ENCODE measurements at places on chromosomes 3 and 15.

DNA sequence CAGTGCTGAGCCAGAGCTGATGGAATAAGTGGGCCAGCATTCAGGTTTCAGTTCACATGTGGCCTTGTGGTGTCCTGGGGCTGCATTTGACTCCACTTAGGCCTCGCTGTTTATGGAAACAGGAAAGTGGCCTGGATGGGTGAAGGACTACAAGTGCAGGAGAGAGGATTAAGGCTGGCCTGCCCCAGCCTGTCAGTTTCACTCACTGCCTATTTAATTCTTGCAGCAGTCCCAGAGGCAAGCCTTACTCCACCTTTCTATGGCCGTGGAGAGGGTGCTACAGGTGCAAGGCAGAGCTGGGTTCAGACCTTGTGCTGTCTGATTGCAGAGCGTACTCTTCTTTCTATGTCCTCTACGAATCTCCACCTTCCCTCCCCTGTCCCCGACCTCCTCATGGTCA is 37.7 kb downstream of the ABHD17C start:
- DNase-seq, result no peak

DNA sequence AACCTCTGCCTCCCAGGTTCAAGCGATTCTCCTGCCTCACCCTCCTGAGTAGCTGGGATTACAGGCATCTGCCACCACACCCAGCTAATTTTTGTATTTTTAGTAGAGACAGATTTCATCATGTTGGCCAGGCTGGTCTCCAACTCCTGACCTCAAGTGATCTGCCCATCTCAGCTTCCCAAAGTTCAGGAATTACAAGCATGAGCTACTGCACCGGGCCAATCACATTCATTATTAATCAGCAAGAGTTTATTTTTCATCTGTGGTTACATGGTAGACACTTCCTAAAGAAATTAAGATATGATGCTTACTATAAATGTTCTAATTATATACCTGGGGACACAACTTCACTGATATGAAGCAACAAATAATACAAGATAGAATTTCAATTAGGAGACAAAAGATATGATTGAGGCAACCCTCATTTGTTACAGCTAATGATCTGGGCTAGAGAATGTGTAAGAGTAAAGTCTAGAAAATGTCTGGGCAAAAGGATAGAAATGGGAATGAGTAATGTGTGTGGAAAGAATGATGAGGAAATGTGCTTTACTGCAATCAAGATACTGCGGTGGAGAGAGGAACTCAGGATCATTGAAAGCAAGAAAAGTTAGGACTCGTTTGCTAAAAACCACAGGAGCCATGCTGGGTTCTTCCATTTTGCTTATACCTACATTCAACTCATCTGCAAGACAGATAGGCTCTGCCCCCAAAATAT is 366.8 kb downstream of the ZIC1 start:
- DNase-seq, result no peak

DNA sequence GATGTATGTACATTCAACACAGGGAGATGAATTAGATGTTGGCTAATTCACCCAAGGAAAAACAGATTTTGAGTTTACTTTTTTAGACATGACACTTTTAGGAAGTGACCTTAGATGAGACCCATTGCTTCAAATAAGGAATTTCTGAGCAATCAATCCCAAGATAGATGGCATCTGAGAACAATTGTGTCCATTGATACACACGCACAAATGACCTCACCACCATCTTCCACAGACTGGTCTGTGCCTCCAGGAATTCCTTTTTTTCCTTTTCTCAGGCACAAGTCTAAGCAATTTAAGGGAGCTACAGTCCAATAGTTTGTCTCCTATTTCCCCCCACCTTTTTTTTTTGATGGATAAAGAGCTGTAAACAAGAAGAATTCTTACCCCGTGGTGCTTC is 265.3 kb downstream of the TBL1XR1 start:
- DNase-seq, result no peak

DNA sequence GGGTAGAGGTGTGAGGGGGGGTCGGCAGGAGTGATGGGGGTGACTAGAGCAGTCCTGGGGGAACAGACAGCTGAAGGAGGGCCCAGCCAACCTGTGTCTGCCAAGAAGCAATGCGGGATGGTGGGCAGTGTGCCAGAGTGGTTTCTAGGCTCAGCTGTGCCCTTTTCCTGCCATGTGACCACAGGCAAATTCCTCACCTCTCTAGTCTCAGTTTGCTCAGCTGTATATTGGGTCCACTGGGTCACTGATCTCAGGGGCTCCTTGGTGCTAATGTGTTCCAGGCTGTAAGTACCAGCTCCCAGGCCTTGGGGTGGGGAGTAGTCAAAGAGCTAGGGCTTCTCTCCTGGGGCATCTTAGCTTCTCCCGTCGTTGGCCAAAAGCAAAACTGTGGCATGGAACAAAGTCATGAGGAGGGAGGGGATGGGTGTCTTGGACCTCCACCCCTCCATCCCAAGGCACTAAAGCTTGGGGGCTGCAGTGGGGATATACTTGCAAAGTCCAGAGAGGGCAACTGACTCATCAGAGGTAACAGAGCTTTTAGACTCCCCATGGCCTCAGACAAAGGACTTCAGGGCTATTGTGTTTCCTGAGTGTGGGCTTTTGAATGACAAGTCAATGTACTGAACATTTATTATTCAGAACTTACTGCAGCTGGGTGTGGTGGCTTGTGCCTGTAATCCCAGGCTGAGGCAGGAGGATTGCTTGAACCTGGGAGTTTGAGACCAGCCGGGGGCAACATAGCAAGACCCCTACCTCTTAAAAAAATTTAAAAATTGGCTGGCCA is 20.9 kb downstream of the SMAD6 start:
- no peak for DNase-seq

GRCh38 chr3:9416139-9416780 is 18.8 kb downstream of the SETD5 start:
- DNase-seq, result no peak

DNA sequence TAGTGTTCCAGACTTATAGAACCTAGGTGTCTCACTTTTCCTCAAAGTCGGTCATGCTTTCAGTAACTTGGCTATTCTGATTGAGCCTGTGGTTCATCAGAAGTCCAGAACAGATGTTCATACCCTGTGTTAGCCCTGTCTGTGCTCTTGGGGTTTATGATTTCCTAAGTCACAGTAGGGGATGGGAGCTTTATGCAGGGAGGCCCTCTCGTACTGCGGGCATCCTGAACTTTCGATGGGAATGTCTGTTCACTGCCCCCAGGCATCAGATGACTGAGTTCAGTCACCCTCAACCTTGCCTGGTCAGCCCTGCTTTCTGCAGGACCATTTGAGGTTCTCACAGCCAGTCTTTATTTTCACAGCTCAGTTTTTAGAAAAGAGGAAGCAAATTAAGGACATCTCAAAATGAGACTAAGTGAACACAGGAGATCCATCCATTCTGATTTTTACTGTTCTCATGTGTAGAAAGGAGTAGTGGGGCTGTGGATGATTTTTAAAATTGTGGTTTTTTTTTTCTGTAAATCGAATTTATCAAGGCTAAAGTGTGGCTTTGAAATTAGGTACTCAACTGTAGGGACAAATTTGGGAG is 71.3 kb downstream of the CMTM8 start:
- DNase-seq, result no peak

DNA sequence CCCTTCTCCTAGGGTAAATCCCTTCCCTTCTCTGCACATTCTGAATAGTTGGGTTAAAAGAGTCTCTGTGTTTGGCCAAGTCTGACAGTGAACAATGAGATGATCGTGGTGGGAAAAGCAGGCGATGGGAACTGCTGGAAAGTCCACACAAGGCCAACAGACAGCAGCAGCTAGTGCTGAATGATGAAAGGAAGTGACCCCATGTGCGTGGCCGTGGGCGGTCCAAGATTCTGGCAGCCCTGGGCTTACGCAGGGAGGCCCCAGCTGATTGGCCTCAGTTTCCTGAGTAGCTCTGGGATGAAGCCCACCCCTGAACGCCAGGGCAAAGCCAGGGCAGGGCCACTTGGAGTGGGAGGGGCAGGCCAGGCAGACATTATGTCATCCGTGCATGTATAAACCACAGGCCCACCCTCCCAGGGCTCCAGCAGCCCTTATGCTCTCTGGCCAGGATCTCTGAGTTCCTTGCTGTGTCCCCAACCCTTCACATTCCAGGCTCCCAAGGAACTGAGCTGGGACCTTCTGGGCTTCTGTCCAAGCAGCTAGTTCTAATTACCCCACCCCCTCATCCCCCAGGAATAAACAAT is 57.8 kb downstream of the CDC25A start:
- no peak for DNase-seq

GRCh38 chr3:45647148-45647619 is 42.0 kb upstream of the SACM1L start:
- DNase-seq, result no peak

DNA sequence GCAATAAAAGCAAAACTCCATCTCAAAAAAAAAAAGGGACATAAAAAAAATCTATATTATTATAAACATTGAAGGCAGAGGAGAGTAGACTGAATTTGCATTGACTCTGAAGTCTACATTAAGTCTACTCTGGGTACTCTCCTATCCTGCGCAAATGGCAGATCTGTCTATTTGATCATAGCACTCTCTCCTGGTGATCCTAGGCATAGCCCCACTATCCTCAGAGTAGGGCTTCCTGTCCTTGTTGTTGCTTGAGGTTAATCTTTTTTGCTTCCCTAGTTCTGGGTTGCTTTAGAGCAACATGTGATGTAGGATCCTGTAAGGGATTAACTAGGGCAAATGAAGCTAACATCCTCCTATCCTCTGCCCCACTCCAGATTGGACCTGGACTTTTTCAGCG is 82.1 kb upstream of the LRRFIP2 start:
- DNase-seq, result no peak

DNA sequence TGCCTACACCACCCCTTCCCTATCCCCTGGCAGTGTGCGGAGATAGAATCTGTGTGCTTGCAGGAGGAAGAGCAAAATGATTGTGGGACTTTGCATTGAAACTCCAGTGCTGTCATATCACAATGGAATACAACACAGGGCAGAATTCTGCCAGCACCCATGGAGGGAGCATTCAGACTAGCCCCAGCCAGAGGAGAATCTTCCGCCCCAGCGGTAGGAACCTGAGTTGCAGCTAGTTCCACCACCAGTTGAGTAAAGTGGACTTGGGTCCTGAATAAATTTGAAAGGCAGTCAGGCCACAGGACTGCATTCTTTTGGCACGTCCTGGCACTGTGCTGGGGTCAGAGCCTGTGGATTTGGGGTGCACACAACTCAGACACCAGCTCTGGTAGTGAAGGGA is 27.5 kb downstream of the NCBP2 start:
- no peak for DNase-seq

DNA sequence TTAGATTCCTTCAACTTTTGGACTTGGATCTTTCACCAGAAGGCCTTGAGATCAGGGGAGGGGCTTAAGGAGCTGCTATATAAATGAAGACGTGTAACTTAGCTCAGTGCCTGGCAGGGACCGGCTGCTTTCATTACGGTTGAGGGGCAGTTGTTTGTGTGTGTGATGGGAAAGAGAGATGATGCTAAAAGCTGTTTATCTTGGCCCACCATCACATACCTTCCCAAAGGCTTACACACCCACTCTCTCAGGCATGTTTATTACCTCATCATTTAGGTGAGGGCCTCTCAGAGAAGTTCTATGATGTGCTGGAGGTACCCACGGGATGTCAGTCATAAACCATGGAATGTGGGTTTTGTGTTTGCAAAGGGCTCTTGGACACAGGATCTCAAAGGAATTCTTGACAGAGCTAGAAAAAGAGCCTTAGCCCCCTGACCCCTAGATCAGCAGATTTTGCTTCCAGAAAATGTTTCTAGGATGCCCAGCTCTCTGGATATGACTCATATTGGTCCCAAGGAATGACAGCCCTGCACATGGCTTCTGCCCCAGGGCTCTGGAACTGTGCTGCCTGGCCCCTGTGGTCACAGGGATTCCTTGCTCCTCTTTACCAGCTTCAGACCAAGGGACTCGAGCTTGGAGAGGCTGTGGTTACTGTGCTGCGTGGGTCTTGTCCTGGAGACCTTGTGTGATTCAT is 15.9 kb upstream of the SMAD3 start:
- DNase-seq, result no peak

- no peak for DNase-seq
Measured at GRCh38 chr3:149975919-149976318, 5.2 kb upstream of the PFN2 start.

GRCh38 chr15:92163641-92164040 is 230.0 kb upstream of the ST8SIA2 start:
- no peak for DNase-seq

DNA sequence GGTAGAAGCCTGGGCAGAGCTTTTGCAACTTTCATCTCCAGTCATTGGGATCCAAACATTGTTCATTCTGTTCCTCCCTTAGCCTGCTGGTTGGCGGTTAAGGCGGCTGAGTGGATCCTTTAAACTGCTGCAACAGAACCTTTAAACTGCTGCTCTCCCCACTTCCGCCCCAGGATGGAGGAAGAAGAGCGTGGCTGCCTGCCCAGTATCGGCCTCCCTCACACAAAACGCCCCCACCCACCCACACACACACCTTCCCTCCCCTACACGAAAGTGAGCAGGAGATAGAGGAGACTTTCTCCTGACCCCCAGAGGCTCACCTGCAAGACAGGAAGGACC is 460 bp upstream of the ZMAT3 start:
- DNase-seq, result no peak

GRCh38 chr15:29680465-29681165 is 141.7 kb downstream of the TJP1 start:
- DNase-seq, result no peak

- no peak for DNase-seq
Measured at GRCh38 chr3:105094588-105094987, 272.1 kb upstream of the ALCAM start.

GRCh38 chr3:143812481-143812880 is 35.8 kb downstream of the SLC9A9 start:
- DNase-seq, result no peak

- no peak for DNase-seq
Measured at GRCh38 chr15:74782259-74783071, 585 bp downstream of the CSK start.

GRCh38 chr3:175980486-175981090 is 1121.5 kb downstream of the NAALADL2 start:
- no peak for DNase-seq
